ENCODE measurements at places on chromosomes 6 and 20.

GRCh38 chr6:111478064-111478476 is 4.9 kb downstream of the REV3L start:
- peak; percentile 55 for DNase-seq

DNA sequence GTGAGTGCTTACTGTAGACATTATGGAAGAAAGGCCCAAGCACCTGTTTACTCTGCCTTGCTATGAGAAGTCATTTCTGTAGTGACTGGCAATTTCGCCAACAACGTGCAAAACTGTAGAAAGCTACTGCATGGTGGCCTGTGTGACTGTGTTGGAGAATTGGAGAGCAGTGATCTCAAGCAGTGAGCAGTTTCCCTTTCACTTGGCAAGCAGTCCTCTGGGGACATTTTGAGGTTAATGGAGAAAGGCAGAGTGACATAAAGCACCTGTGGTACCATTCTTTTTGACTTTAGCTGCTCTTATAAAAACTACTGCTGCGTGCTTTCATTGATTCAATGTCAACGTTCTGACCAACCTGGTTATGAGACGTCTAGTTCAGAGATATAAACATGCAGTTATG is 382.6 kb upstream of the JAG1 start:
- no peak for DNase-seq

DNA sequence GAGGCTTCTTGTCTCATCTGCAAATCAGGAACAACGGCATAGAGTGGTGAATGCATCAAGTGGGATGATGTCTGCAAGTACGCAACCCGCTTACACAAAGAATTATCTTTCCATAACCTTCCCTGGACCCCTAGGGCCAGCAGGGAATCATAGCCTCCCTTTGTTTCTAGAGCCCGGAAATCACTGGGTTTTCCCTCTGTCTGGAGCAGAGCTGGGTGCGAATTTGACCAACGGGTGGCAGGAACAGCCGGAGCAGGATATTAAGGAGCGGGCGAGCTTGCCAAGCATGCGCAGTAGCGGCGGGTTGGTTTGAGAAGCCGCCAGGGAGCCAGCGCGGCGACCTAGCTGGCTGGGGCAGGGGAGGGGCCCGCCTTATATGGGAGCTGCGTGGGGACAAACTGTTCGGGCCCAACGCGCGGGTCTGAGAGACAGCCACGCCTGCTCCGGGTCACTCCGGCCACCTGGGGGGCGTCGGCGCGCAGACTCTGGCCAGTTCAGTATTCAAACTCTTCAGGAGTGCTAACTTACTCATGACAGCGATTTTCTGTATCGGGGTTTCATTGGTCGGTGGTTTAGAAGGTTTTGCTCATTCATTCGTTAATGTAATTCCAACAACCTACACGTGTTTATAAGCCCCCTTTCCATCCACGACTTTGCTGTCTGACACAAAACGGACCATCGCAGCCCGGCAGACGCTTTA is 1.6 kb upstream of the KIF16B start:
- peak; percentile 83 for DNase-seq

DNA sequence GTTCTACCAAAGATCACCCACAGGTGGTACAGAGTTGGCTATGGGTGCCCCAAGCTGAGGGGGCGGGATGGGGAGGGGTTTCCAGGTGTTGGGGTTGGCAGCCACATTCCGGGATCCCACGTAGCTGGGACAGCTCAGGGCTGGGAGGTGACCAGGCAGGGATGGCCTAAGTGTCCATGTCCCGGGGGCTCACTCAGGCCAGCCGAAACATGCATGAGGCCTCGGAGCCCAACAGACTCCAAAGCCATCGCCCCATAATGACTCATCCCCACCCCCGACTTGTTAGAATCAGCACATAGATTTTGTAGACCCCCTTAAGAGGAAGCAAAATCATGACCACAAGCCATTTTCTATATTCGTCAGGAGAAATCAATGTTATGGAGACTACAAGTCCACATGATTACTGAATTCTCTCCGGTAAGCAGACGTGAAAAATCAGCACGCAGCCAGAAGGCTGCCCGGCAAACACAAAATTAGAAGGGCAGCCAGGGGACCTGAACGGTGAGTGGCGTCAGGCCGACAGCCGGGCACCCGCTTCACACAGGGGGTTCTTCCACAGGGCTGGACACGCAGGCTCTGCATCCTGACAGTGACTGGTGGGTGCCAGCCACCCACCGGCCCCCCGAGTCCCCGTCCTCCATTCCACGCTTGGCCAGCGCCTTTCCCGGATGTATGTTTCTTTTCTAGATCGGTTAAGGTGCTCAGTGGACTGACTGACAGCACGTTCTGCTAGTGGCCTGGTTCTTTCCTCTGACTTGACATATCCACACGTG is 81.2 kb downstream of the RAMACL start:
- no peak for DNase-seq

- no peak for DNase-seq
Measured at GRCh38 chr6:2579241-2579761, 171.4 kb downstream of the MYLK4 start.

- DNase-seq: no peak
Measured at GRCh38 chr20:22904386-22904785, 130.7 kb upstream of the SSTR4 start.

GRCh38 chr6:68978411-68978810 is 343.3 kb downstream of the ADGRB3 start:
- no peak for DNase-seq

DNA sequence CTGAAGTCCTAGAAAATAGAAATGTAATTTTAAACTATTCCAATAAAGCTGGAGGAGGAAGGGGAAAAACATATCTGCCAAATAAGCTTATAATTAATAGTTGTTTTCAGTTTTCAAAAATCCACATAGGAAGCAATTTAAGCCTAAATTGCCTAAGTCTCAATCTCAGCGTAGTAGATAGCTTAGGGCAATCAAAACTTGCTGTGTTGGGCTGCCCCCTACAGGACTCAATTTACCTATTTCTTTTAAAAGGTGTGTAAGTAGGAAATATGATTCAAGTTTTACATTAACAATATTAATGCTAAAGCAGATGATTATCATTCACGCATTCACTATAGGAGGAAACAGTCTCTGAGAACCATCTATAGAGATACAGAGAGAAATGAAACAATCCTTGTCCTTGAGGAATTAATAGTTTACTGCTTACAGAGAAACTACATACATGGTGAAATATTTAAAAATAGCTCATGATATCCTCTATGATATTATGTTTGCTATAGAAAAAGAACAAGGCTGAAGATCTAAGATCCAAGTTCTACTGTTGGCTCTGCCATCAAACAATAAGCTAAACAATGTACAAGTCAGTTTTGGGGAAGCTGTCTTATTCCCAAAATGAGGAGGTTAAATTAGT is 102.1 kb downstream of the ATG5 start:
- DNase-seq: peak; percentile 85

DNA sequence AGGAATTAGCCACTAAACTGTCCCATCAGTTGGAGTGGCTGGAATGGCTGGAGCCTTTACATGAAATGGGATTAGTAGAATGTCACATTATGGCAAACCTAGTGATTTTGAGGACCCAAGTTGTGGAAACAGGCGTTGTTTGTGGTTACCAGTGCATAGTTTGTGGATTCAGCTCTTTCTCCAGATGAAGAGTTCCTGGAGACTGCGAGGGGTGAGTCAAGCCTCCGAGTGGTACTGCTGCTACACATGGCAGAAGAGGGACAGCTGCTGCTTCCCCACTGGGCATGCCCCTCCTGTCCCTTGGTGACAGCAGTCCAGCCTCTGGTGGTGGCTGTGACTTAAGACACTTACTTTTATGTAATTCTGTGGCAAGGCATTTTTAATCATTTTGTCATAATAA is 94.2 kb upstream of the SCP2D1 start:
- DNase-seq: peak; percentile 64

GRCh38 chr20:33332905-33333456 is 50.0 kb downstream of the BPIFB1 start:
- no peak for DNase-seq

GRCh38 chr20:37586078-37586477 is 58.4 kb upstream of the BLCAP start:
- DNase-seq: no peak

- no peak for DNase-seq
Measured at GRCh38 chr20:58518896-58519593, 3.8 kb upstream of the APCDD1L start.

DNA sequence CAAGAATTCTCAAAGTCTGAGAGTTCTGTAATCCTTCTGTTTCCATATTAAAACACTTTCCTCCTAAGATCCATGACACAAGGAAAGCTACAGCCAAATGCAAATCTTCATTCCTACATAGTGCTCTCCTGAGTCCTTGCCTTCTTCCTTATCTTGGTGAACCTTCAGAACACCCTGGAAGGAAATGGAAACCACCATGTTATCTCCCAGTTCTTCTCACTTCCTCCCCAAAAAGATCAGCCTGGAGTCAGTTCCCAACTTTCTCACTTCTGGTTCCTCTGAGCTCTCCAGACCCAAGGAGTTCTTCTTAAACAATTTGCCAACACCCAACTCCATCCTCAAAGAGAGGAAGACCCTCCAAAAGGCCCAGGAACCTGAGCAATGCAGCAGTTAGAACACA is 193.3 kb upstream of the CCN2 start:
- no peak for DNase-seq

DNA sequence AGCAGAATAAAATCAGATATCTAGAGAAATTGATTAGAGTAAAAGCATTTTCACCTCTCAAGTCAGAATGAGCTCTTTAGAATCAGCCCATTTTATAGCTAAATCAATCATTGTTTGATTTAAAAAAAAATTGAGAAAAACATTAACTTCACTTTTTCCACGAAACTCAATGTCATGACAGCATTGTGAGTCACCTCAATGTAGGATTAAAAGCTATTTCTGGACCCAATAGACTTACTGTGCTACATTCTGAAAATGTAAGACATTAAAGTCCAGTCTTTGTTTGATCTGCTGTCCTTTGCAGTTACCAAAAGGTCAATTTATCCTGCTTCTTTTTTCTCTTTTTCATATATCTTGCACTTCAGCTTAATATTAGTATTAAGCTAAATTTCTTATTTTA is 519.4 kb upstream of the ZNF337 start:
- DNase-seq: peak; percentile 17

GRCh38 chr6:15048367-15048766 is 197.5 kb upstream of the JARID2 start:
- no peak for DNase-seq
